ENCODE measurements at places on chromosomes 5 and 9. TPM values are rescaled to one million over a fixed set of nuclear protein-coding genes. Genes with fewer than 3 reads are reported as not detected.

GRCh38 chr5:43589310-43589709 lies 13.7 kb upstream of the NNT start:
- no peak for DNase-seq

Gene PCDHGB4
- 11.8 TPM for polyA plus RNA-seq

DNA sequence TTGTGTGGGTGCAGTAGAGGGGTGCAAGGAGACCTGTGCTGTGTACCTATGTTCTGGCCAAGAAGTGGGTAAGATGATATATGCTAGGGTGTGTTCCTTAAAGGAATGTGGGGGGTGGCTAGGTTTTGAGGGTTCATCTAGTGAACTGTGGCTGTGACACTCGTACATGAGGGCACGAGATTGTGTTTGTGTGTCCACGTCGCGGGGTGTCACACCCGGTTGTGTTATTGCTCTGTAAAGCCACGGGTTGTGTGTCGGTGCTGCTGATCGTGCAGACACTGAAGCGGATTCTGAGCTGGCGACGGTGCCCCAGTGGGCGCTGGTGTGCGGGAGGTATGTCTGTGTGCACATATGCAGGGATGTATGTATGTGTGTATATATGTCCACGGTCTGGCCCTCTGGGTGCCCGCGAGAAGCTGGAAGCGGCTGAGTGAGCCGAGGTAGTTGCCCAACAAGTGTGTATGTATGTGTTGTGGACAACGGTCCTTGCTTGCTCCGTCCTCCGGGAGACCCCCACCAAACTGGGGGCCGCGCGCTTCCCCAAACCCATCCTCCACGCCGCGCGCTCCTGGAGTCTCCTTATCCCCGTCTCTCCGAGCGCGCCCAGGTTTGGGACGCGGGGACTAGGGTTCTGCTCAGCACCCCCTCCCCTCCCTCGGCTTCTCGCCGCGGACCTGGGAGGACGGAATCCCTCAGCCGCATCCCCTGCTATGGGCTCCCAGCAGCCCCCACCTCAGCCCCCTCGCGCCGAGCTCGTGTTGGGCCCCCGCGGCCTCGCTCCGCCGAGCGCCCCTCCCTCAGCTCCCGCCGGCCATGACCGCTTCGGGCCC lies 639 bp downstream of the PCDH1 start:
- no peak for DNase-seq

Gene LEAP2
- polyA plus RNA-seq = 0.31 TPM

Gene LOX
- 632 TPM for polyA plus RNA-seq

DNA sequence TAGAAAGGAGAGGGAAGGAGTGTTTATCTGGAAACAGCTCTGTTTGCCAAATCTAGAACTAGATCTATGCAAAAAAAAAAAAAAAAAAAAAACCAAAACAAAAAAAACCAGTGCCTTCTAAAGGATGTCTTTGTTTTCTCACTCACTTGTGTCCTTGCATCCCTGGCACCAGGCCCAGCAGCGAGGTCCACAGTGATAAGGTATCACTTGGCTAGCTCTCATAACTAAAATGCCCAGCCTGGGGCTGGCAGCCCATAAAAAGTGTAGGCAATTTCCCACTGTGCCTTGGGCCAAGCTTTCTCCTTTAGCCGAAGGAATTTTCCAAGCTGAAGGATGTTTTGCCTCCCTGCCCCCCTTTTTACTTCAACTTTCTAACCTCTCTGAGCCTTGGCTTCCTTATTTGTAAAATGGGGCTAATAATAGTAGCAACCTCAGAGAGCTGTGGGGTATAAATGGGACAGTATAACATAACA lies 20.8 kb downstream of the RGS3 start:
- DNase-seq = no peak

DNA sequence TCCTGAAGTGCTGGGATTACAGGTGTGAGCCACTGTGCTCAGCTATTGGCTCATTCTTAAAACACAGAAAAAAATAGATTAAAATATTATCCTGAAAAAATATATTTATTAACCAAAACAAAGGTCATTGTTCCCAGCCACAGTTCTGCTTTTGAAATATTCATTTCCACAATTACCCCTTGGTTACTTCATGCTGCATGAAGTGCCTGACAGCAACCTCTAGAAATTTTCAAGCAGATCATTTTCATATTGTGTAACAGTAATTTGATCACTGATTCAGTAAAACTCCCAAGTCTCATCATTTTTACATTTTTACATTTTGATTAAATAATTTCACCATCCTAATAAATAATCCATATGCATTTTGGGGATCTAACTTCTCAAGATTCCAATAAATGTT lies 18.8 kb upstream of the GNAQ start:
- no peak for DNase-seq

Gene ZNF354B
- 6.5 TPM for polyA plus RNA-seq

Gene FOXD4L5
- polyA plus RNA-seq = not detected

Gene RLN1
- polyA plus RNA-seq = not detected

DNA sequence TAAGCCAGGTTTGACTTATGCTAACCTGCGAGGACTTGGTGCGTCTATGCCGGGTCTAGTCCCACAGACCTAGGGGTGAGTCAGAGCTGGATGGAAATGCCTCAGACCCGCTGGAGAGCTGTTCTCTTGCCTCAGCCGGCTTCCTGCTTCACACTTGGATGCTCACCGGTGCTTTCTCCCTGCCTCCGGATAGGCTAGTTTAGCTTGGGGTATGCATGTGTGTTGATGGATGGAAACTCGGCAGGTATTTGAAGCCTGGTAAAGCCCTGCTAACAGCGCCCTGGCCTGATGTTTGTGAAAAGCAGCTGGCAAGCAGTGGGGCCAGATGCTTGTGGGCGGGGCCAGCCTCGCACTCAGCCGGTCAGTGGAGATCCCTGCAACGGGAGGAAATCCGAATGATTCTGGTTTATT lies 29.3 kb downstream of the PRRC2B start:
- no peak for DNase-seq

DNA sequence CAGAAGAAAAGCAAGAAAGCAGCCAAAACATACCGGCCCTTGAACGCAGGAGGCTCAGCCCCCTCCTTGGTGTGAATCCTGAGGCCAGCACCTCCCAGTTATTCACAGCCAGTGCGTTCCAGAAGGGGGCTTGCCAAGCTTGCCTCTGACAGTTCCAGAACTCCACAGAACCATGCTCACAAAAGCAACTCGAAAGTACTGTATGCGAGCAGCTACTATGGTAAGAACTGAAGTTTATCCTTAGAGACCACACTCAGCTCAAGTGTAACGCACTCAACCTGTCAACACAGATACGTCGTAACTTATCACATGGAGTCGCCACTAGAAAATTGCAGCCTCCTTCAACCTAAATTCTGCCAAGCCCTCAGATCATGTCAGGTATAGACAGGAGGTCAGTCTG lies 1.4 kb downstream of the UBAC1 start:
- DNase-seq = no peak

Gene ASPN
- 8.2 TPM for polyA plus RNA-seq

DNA sequence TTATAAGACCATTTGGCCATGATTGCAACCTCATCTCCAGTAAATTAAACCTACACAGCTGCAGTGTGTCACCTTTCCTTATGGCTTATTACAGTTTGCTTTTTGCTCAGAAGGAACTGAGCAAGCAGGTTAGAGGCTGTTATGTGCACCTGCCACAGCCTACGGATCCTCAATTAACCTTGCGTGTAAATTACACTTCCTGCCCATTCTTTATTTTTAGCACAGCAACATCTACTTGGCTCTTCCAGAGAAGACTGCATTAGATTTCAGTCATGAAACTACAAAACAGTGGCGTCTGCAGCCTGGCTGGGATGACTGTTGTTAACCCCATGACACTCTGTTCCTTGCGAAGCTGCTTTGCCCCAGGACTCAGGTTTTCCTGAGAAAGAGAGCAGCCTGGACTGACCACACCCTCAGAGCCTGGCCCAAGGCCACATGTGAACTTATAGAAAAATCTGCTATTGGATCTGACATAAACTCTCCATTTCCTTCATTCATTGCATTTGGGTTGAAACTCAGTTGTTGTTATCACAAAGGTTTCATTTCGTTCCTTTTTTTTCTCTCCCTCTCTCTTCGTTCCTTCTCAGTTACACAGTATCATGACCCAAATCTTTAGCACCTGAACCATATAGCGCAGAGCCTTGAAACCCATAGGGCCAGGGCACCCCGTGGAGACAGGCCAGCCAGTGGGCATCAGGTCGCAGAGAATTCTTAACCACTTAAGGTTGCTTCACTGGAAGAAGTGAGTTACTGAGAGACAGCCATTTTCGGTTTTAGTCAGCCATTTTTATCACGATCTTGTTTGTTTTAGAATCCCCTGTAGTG lies 138.6 kb downstream of the PALM2AKAP2 start:
- no peak for DNase-seq

DNA sequence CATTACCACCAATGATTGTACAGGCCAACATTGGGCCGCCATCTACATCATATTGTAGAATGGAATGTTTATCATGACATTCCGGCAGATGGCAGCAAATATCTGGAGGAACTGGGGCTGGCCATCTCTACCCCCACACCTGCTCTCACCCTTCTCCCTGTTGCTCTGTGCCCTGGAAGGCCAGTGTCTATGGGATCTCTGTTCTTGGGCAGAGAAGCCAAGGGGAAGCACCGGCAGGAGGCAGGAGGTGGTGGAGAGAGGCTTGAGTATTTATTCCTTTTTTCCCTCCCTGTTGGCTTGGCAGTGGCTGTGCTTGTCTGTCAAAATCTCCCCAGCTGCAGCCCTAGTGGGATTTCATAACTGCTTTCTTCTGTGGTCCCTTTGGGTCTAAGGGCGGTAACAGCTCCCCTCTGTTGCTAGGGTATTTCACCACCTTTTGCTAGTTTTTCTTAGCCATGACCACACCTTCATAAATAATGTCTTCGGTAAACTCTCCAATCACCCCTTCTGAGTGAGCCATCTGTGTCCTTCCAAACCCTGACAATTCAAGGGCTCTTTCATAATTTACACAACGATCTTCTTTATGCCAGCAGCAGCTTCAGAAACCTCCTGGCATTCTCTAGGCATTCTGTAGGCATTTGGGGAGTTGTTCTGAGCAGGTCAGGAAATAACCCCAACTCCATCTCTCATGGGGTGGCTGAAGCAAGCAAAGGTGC lies 225.8 kb downstream of the MELK start:
- no peak for DNase-seq

DNA sequence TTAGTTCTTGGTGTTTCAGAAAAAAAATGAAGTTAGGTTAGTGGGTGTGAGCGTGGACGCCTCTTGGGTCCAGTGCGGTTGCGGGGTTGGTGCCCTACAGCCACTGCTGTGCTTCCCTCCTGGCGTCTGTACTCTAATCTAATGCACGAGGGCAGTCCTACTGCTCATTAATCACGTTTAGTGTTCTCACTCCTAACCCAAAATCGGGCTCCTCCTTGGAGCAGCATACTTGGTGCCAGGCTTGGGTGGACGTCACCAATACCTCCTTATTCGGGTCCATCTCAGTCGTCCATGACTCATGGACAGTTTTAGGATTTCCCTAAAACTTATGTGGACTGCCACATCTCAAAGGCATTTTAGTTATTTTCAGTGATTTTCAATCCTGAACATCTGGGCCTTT lies 41.6 kb downstream of the TRIO start:
- no peak for DNase-seq

- no peak for DNase-seq
Observed at GRCh38 chr9:110104261-110104809, 103.6 kb downstream of the C9orf152 start.

GRCh38 chr9:130107234-130107861 lies 53.6 kb downstream of the GPR107 start:
- no peak for DNase-seq

- no peak for DNase-seq
Observed at GRCh38 chr5:173660481-173661280, 44.2 kb upstream of the BOD1 start.
